ENCODE measurements at places on chromosomes 1 and 21.

DNA sequence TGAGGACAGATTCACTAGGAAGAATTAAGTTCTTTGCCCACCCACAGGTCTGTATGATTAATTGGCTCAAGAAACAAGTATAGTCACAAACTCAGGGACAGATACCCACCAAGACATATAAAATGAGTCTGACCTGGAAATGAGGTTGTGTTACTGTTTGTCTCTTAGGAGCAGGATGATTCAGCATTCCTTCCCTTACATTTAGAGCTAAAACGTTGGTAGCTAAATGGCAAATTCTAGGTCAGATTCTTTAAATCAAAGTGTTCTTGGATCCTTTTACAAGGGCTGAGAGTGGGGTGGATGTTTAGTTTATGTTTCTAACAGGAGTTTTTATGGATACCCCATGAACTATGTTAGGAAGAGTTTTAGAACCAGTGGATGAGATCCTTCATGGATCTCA is 4.7 kb downstream of the RIMKLA start:
- DNase-seq = no peak

- DNase-seq = no peak
Observed at GRCh38 chr1:185663771-185664296, 70.4 kb upstream of the HMCN1 start.

DNA sequence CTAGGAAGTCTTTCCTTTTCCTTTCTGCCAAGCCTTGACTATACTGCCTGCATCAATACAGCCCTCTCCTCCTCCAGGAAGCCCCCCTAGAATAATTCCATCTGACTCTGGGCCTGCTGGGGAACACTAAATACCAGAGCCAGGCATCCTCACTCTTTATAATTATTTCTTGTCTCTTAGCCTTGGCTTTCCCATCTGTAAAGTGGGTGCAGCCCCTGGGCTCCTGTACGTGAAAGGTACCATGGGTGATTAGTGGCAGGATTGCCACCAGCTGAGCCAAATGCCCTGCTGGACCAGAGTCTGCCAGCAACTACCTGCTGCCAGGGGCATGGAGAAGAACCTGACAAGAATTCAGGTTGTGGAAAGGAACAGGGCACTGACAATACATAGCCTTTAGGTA is 58.7 kb downstream of the LGR6 start:
- DNase-seq = no peak

DNA sequence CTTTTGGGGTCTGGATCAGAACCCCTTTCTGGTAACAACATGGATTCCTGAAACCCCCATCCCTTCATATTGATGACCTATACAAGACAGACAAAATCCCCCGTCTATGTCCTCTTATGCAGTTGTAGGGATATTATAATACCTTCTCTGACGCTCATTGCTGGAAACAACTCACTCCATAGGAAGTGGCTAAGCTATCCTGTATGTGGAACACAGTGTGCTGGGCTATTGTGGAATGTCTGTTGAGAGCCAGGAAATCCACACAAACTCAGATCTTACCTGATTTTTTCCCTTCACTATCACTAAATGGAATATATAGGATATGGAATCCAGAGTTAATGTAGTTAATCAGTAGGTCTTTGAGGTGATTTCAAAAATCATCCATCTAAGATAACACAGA is 17.7 kb upstream of the PIK3R3 start:
- DNase-seq = no peak

DNA sequence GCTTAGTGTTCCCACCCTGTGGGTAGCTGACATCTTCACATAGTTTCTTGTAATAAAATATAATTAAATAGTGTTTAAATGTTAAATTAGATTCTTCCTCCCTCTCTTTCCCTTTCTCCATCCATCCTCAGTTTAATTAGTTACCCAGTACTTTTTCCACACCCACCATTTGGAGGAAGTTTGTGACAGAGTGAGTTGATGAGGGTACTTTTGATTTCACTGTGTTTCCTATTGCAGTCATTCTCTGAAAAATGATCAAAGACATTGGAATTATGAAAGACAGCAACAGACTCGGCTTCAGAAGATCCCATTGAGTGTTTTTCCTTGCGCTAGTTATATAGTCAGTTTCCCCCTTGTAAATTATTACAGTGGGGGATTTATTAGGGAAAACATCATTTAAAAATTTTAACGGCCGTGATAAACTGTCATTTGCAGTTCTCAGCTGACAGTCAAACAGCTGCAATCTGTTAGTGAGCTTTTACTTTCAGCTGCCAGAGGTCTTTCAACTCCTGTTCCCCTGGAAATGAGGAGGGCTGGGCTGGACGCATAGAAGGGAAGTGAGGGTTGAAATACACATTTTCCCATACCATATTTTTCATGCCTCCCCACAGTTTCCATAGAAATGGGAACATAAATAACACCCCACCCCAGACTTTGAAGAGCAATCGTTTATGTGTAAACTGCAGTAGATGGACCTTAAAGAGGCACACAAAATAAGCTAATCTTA is 61.3 kb upstream of the CACYBP start:
- DNase-seq = no peak
